ENCODE measurements at places on chromosomes 2 and 18. TPM values are rescaled to one million over a fixed set of nuclear protein-coding genes. Genes with fewer than 3 reads are reported as not detected.

Gene VWC2L
- polyA plus RNA-seq, result not detected

Gene MARCO
- polyA plus RNA-seq, result 0.66 TPM

DNA sequence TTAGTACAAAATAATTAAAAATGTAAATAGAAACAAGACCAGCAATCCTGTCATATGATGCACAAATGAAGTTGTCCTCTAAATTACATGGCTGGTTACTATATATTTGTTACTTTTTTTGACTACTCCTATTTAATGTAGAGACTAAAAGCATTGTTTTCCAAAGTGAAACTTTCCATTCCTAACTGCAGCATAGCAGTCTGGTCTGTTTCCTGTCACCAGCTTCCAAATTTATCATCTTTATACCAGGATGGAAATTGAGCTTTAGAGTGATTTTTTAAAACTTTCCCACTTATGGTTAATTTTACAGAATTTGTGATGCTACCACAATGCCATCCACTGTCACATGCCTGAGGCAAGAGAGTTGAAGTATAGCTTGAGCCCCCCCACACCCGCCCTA lies 33.5 kb upstream of the RAB27B start:
- no peak for DNase-seq

Gene CD8B2
- not detected for polyA plus RNA-seq

Gene GREB1L
- polyA plus RNA-seq, result 0.54 TPM

DNA sequence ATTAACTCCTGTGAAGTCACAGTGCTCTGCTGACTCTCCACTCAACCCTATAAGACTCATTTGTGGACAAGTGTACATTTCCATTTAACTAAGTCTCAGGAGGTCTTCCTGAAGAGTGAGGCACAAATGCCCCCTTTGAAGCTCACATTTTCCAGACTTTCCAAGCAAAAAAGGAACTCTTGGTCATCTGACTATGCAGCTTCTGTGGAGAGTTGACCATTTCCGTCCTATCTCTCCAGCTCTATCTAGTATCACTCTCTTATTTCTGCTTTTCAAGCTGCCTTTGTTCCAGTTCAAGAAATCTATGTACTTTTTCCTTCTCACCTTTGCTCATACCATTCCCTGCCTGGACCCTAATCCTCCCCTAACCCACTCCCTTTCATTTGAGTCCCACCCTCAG lies 77.0 kb downstream of the ANTXR1 start:
- no peak for DNase-seq

- no peak for DNase-seq
Measured at GRCh38 chr18:10064267-10064666, 150.5 kb downstream of the VAPA start.

DNA sequence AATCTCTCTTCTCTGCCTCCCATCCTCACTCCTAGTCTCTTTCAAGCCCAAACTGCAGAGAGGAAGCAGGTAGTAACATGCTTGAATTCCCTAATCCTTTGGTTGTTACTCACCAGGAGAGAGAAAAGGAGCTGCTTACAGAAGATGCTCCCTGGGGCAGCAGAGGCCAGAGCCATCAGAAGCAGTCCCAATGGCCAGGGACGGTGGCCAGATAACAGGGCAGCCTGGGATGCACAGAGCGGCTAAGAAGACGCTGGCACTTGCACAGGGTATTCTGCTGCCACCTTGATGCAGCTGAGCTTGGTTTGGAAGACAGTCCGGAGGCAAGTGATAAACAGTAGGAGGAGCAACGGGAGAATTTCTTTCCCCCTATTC lies 250 bp downstream of the DSC1 start:
- no peak for DNase-seq

Gene SERPINB12
- not detected for polyA plus RNA-seq

Data from heart right ventricle (tissue), 16 donors.